Kidney (tissue), 22 donors: ENCODE measurements at places on chromosomes 7 and 10. TPM values are rescaled to one million over a fixed set of nuclear protein-coding genes. Genes with fewer than 3 reads are reported as not detected.

Gene ASIC3
- total RNA-seq, result 1.9 TPM

Gene BTBD16
- 1.2 TPM for total RNA-seq

Gene FLNC
- 12.2 TPM for total RNA-seq

Gene CTNNA3
- total RNA-seq, result 0.72 TPM

Gene SPDYE1
- not detected for total RNA-seq

Gene ACHE
- 3.6 TPM for total RNA-seq

Gene SLC13A1
- 10.1 TPM for total RNA-seq

Gene ABCB4
- total RNA-seq, result 2.0 TPM

Gene ZCWPW1
- total RNA-seq, result 3.0 TPM

Gene LIPK
- not detected for total RNA-seq

Gene VIPR2
- total RNA-seq, result 0.91 TPM

Gene NUTM2E
- 0.16 TPM for total RNA-seq

Gene CPXM2
- total RNA-seq, result 18.1 TPM

Gene GPRIN2
- 12.6 TPM for total RNA-seq

Gene GPNMB
- total RNA-seq, result 60.6 TPM

Gene URGCP
- total RNA-seq, result 41.0 TPM

Gene SLC29A4
- total RNA-seq, result 3.4 TPM

Gene AZGP1
- total RNA-seq, result 10.0 TPM
